ENCODE measurements at places on chromosomes 11 and 22.

GRCh38 chr11:75476739-75477613 lies 44.0 kb upstream of the KLHL35 start:
- DNase-seq, result no peak

GRCh38 chr11:23423656-23424055 lies 563.4 kb upstream of the CCDC179 start:
- DNase-seq, result no peak

DNA sequence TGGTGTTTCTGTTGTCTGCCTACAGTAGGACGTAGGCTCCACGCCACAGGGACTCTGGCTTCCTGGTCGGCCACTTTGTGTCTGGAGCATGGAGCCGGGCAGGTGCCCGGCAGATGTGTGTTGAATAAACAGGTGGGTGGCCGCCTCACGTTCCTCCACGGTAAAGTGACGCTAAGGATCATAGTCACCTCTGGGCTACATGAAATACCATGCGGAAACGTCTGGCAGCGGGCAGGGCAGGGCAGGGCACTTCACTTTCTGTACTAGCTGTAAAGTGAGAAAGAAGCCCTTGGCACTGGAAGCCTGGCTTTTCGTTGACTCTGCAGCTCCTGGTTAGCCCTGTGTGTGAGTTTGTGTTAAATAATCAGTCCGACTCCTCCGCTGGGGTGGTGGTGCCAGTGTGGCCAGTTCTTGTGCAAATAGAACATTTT lies 52.4 kb downstream of the MCM5 start:
- no peak for DNase-seq

DNA sequence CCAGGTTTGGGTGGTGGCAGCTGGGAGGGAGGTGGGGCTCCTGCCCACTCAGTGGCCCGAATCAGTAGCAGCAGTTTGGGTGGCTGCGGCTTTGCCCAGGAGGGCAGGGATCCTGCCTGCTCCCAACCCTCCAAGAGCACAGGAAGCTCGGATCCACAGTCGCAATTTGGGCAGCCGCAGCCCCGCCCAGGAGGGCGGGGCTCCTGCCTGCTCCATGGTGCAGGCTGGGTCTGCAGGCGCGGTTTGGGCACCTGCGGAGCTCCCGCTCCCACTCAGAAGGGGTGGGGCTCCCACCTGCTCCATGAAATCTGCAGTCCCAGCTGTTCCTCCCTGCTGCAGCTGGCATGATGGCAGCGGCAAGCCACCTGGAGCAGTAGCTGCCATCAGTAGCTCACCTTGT lies 38.1 kb upstream of the CALCB start:
- no peak for DNase-seq

GRCh38 chr11:110455718-110456117 lies 26.0 kb downstream of the FDX1 start:
- DNase-seq, result no peak

DNA sequence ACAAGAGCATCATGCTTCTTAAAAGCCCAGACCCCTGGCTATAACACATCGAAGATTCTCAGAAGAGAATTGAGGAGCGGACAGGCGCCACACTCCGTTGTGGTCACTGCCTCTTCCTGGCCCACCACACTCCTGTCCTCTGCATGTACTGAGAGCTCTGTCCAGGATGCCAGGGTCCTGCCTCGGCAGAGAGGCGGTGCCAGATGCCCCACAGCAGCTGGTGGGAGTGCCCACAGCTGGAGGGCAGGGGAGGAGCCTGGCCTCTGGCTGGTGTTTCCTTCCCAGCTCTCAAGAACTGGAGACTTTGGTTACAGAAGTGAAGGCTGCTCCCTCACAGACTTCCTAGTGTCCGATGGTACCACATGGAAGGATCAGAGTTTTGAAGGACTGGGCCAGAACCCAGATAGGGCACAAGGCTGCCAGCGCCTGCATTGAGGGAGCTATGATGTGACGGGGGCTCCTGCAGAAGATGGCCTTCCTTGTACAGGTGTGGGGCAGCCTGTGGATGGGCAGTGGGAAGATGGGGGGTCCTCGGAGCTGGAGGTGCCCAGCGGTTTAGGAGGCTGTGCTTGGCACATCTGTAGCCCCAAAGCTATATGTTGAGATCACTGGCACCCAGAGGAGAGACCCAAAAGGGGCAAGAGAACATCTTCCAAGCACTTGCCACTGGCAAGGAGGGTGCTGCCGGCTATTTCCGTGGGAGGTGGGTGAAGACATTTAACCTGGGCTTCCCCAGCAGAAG lies 19.4 kb downstream of the RSPH14 start:
- DNase-seq, result no peak

DNA sequence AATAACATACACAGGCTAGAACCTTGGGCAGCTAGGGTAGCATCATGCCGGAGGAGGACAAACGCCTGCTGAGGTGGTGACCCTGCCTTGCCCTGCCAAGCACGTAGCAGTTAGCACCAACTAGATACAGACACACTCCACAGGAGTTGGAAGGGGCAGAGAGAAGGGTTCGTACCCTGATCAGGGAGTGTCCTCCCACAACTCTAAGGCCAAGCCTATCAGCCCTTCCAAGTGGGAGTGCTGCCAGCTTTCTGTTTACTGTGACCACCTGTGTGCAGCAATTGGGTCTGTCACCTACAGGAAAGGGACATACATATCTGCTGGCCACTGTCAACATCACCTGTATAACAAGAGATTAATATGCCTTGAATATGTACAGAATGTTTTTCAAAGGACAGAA lies 1.9 kb upstream of the THAP7 start:
- no peak for DNase-seq

- no peak for DNase-seq
Observed at GRCh38 chr11:24932110-24933000, 435.5 kb downstream of the LUZP2 start.

DNA sequence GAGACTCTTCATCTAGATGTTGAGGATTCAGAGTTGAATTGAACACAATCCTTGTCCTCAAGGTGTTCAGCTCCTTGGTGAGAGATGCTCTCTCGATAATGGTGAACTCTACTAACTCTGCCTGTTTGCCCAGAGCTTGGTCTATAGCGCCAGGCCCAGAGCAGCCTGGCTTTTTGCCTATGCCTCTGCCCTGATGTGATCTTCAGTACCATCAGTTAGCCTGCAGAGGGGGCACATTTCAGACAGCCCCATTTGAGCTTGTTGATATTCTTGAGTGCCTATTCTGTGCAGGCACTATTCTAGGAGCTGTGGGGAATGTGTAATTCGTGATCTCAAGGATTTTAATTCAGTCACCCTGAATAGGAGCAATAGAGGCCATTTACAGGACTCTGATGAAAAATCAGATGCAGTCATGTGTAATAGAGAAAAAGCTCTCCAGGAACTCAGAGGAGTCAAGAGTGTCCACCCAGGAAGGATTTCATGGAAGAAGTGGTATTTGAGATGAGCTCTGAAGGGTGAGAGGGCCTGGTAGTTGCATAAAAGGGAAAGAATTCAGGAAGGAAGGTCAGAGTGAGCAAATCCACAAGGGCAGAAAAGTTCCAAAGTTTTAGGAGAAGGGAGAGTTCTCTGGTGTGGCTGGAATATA lies 19.3 kb downstream of the GTPBP1 start:
- DNase-seq, result peak; percentile 54

GRCh38 chr11:2701898-2702434 lies 2.2 kb upstream of the KCNQ1OT1 start:
- DNase-seq, result no peak

- DNase-seq, result no peak
Observed at GRCh38 chr22:46436595-46437175, 100.7 kb downstream of the CELSR1 start.

- DNase-seq, result peak; percentile 73
Observed at GRCh38 chr11:12128301-12128751, 17.9 kb downstream of the MICAL2 start.

- peak; percentile 44 for DNase-seq
Observed at GRCh38 chr11:71447791-71448256, 369 bp downstream of the DHCR7 start.

DNA sequence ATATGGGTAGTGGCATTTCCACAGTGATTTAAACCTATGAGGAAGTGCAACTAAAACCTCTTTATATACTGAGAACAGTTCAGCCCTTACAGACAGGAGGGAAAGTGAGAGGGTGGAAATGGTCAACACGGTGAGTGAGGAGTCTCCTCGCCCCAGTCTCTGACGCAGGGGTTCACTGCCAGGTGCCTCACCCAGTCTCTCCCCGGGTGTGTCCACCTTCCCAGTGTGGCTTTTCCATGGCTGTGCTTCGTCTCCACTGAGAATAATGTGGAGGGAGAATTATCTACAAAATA lies 116.6 kb upstream of the TOP3B start:
- DNase-seq, result no peak

GRCh38 chr22:42397332-42398249 lies 34.6 kb downstream of the NFAM1 start:
- peak; percentile 85 for DNase-seq

DNA sequence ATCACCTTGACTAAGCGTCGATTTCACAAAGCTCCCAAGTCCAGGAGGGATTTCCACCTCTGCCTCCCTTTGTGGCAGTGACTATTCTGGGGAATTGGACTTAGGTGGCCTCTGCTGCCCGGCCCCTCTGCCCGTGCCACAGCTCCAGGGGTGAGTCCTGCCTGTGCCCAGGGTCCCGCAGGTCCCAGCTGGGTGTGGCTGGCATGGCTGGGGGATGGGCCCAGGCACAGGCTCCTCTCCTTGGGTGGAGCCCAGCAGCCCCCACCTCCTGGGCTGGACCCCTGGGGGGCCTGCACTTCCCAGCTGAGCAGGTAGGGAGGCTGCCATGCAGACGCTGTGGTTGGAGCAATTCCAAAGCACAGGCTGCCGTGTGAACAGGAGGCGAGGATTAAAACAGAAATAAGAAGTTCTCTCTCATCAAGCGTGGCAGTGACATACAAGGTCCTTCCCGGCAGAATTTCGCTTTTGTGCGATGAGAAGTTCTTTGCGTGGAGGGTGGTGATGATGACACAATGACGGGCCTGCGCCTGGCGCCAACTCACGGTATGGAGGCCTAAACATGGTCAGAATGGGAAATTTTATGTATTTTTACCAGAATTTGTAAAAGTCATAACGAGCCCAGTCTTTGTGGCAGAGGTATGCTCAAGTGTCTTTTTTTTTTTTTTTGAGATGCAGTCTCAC lies 107.3 kb downstream of the BRD1 start:
- DNase-seq, result no peak

- no peak for DNase-seq
Observed at GRCh38 chr11:92739041-92739440, 230.4 kb upstream of the MTNR1B start.

Measured in NB4 (cell line).